Cortex of kidney (tissue), 1 donor: ENCODE measurements at places on chromosomes 2 and 18.

GRCh38 chr2:57758686-57759085 is 287.9 kb upstream of the VRK2 start:
- no peak for DNase-seq

GRCh38 chr2:12008425-12009061 is 262.1 kb downstream of the LPIN1 start:
- DNase-seq: no peak

DNA sequence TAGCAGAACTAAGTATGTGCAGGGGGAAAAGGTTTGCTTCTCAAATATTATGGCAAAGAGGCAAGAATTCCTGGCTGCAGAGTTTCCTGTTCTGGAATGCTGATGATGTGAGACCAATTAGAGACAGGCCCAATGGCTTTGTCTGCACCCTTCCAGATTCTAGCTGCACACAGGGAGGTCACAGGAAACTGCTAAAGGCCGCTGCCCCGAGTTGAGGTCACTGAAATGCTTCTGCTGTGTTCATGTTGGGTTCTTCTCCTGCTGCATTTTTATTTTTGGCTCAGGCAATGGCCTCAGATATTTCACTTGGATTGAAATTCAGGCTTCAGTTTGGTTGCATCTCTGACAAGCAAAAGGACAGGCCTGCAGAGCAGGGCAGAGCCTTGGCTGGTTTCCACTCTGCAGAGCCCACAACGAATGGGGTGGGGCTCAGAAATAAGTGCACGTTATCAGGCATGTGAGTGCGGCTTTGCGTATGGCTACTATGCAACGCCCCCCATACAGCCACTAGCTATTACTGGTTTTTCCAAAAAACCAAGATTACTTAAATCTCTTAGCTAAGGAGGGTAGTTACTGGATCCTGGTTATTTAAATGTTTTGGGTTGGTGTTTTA is 66.9 kb upstream of the FZD5 start:
- DNase-seq: no peak

- no peak for DNase-seq
Measured at GRCh38 chr2:199777916-199778315, 73.1 kb downstream of the FTCDNL1 start.

GRCh38 chr2:113173542-113174375 is at the start of gene PSD4:
TSS of gene PSD4 (plus strand) at chr2:113173971. CDS start at chr2:113182457, 8,486 bp downstream.
- no peak for DNase-seq

GRCh38 chr18:26082475-26082874 is 7.9 kb downstream of the SS18 start:
- no peak for DNase-seq
